ENCODE measurements at places on chromosomes 13 and 19. TPM values are rescaled to one million over a fixed set of nuclear protein-coding genes. Genes with fewer than 3 reads are reported as not detected.

Gene FAM83E
- 0.06 TPM for total RNA-seq

Gene ELSPBP1
- 0.08 TPM for total RNA-seq

Gene ETHE1
- 33.6 TPM for total RNA-seq

Gene NTN5
- total RNA-seq: not detected

Gene CNMD
- not detected for total RNA-seq

Gene DNASE2
- total RNA-seq: 68.8 TPM

Gene FGF22
- total RNA-seq: not detected

Gene SLC25A41
- total RNA-seq: not detected

DNA sequence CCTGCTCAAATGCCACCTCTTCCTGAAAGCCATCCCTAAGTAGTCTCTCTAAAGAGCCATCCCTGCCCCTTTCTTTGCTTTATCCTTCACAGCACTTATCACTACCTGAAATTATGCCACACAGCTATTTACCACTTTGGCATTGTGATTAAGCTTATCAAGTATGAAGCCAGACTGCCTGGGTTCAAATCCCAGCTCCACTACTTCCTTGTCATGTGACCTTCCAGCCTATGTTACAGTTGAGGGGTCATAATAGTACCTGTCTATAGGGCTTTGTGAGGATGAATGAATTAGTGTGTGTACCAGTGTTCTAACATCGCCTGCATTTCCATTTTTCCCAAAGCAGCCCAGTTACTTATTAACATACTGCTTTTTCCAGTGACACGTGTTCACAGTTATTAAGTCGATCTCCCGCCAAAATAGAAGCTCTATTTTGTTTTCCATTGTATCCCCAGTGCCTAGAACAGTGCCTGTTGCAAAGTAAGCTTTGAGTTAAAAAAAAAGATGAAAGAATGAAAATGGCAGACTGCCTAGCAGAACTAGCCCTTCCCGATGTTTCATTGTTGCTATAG, 32.8 kb downstream of the ZSWIM9 start:
- no peak for DNase-seq

DNA sequence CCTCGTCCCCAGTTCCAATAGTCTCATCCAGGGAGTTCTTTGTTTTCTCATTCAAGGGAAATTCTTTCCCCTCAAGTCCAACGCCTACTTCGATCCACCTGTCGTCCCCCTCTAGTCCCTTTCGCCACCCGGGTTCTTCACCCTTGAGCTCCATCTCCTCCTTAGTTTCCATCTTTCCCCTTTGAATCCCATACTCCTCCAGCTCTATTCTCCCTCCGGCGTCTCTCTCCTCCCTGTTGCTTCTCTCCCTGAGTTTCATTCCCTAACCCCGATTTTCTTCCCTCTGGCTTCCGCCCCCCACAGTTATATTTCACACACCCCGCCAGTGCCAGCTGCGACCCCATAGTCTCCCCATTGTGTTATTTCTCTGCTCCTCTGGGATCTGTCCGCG, 628 bp upstream of the SLC17A7 start:
- DNase-seq: no peak

GRCh38 chr19:21269813-21270212, 59.4 kb downstream of the ZNF708 start:
- DNase-seq: no peak

GRCh38 chr19:4302243-4302640, at the start of gene TMIGD2:
TMIGD2 (minus strand) TSS chr19:4302389; CDS start chr19:4302385, 4 bp downstream.
- no peak for DNase-seq

DNA sequence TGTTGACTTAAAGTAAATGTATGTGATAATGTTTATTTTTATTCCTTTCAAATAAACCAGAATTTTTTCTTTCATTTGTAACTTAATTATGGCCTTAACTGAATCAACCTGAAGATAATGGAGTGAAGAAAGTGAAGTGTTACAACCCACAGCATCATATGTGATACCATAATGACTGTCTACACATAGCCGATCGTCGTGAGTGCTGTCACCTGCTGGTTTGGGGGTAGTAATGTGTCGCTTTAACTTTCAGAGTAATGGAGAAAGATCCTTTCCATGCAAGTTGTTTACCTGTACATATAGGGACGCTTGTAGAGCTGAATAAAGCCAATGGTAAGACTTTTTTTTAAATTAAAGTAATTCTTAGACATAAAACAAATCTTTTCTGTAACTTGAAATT, 9.9 kb downstream of the CDC16 start:
- DNase-seq: no peak

DNA sequence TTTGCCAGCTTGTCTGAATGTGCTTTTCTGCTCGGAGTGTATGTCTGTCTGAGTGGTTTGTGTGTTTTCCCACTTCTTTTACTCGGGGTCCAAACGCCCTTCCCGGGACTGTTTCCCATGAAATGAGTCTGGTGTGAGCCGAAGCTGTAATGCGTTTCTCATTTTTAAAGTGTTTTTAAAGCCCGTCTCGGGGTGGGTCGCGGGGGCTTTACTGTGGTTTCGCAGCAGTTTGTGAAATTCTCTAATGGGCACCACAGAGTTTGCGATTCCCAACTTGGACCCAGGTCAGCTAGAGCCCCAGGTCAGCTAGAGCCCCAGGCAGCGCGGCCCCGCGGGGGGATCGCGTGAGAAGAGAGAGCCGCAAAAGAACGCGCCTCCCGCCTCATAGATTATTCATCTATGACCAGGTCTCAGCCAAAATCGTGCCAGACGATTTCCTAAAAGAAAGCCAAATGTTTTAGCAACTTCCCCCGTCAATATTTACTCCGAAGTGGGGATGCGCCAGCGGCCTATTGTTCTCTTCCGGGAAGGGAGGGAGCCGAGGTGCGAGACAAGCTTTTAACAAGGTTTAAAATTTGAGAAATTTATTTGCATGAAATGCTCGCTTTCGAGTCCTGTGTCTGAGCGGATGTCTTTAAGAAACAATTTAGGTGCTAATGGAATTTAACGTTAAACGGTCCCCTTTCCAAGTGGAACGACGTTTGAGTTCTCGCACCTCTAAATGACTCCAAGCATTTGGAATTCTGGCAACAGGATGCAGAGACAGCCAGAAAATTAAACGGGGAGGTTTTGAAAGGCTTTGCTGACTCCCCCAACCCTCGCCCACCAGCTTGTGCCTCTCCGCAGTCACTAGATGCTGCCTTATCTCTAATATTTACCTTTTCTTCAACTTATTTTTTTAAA, 2.2 kb downstream of the ZIC2 start:
- DNase-seq: no peak

GRCh38 chr13:97139691-97140090, 82.4 kb upstream of the MBNL2 start:
- no peak for DNase-seq

- no peak for DNase-seq
Measured at GRCh38 chr19:1013218-1013617, 7.7 kb downstream of the TMEM259 start.

- no peak for DNase-seq
Measured at GRCh38 chr13:94999871-95000270, 287.5 kb upstream of the SOX21 start.

DNA sequence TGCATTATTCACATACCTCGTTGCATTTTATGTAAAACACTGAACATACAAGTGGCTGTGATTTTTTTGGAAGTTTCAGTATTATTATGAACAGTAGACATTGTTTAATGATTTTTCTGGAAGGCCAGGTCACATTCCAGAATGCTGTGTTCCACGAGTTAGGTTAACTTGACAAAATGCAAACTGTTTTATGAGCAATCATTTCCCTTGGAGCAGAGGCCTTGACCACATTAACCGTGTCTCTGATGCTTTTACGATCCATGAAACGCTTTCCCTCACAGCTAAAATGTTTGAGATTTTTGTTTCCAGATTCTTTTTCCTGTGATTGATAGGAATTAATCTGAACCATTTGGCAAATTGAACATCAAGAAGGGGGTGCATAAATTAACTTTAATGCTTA, 57.8 kb downstream of the MBNL2 start:
- no peak for DNase-seq

DNA sequence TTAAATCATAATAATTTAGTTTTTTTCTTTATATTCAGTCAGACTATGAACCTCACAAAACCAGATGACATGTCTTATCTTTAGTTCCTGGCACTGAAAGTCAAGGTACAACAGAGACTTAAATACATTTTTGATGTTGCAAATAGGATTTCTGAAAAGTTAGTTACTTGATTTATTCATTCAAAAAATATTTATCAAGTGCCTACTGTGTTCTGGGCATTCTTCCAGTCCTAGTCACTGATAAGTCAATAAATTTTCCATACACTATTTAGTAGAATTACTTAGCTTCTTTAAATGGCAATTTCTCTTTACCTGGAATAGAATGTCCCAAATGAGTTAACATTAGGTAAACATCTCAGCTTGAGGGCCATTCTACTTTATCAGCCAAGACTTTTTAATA, 938.3 kb upstream of the PCDH9 start:
- DNase-seq: no peak

- no peak for DNase-seq
Measured at GRCh38 chr13:46631179-46631542, 78.2 kb downstream of the LRCH1 start.

GRCh38 chr13:35468195-35468594, 8.3 kb downstream of the MAB21L1 start:
- DNase-seq: no peak
